Midbrain (tissue), 1 donor: ENCODE measurements at places on chromosomes 3 and 15.

DNA sequence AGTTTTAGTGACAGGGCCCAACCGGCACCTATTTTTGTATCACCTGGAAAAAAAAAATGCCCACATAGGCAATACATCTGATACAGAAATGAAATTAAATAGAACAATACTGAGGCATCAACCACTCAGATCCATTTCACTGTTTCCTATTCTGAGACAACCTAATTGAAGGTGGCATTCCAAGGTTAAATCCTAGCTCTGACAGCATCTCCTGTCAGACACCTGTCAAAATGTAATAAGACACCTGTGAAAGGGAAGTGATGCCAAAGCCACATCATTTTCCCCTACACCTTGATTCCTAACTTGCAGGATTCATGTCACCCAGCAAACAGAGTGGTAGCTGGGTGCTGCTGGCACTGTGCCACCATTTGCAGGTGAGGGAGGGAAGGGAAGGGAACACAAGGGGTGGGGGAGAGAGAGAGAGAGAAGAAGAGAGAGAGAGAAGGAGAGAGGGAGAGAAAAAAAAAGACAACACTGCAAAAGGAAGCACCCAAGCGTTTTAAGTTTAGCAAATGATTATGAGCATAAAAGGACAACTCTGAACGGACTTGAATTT, 1044.6 kb upstream of the CFAP20DC start:
- DNase-seq: no peak

GRCh38 chr3:147812186-147812911, 403.2 kb downstream of the ZIC1 start:
- no peak for DNase-seq

DNA sequence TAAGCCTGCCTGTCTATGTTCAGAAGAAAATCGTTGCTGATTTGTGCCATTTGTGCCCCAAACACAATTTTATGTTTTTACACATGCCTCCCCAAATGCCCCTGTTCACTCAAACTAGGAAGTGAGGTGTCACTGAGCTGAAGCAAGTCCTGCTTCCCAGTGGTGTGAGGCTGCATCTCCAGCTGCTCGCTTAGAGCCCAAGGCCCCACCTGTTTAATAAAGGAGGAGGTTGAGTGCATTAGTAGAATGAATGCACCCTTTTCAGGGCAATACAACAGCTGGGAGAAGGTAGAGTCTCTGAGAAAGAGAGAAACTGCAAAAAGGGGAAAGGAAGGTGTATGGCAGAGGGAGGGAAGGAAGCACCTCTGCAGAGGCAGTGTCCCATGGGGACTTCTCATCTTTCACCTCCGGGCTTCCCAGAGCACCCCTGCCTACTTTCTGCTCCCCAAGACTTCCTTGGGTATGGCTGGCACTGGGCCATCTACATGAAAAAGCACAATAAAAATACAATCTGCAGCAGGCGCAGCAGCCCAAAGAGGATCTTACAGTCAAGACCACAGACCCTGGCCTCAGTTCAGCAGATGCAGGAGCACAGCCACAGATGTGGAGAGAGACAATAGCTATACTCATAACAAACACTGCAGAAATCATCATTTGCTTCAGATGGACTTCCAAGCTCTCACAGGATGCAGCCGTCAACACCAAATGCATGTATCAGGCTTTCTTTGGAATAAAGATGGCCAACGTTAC, 165.9 kb downstream of the POLR2M start:
- no peak for DNase-seq

DNA sequence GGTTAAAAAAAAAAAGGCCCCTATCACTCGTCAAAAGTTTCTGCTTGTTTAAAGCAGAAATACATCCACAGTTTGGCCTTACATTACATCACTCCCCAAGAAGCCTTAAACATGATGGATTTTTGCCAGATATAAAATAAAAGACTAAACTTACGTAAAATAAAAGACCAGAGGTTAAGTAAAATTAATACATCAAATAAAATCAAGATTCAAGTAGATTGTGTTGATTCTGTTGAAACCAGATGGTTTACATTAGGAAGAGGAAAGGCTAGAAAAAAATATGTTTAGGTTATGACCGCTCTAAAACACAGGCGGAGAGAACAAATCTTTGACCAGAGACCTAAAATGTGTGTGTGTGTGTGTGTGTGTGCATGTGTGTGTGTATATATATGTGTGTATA, 104.1 kb downstream of the DUT start:
- no peak for DNase-seq

- DNase-seq: no peak
These were observed 480.1 kb downstream of the FOXP1 start for GRCh38 chr3:71103430-71103921.

- DNase-seq: no peak
These were observed 631 bp downstream of the UBR1 start for GRCh38 chr15:43105077-43105736.

DNA sequence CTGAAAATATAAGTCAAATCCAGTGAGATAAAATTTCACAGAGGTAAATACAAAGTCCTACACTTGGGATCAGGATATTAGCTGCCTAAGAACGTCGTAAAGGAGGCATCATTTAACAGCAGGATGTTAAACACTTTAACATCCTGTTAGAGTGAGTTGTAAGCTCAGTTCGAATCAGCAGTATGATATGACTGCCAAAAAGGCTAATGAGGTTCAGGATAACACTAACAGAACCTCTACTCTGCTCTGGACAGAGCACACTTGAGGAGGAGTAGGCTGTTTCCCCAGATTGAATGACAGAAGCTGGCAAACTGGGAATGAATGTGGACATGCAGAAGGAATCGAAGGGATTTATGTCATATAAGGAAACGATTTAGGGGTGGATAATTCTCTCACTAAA, 227.1 kb upstream of the CD96 start:
- DNase-seq: no peak

DNA sequence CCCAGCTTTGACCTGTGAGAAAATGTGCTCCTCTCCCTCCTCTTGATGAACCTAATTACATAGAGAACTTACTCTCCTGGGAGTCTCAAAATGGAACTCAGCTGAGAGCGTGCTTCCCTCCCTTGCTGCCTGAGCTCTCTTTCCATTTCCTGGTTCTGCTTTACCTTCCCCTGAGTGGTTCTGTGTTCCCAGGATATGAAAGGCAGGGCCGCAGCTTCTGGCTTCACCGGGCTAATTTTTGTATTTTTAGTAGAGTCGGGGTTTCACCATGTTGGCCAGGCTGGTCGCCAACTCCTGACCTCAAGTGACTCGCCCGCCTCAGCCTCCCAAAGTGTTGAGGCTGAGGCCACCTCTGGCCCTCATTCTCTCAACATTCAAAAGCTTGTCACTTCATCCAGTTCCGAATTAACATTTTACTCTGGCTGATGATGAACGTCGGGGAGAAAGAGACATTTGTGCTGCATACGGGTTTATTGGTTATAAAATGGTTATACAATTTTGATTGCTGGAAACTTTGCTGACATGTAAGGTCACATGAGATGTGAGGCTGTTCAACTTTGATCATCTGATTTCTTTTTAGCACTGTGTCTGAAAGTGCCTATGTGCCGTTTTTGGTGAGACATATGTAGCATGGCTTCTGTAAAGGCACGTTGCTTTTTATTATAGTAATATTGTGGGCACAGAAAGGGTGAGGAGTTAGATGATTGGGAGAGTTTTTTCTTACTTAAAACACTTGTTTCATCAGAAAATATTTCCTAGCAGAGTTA, 6.6 kb downstream of the PLS1 start:
- DNase-seq: no peak

- DNase-seq: no peak
These were observed 613.3 kb upstream of the GOLIM4 start for GRCh38 chr3:168709073-168709472.

- DNase-seq: no peak
These were observed 21.2 kb downstream of the GRIP2 start for GRCh38 chr3:14518893-14519292.

GRCh38 chr15:62124973-62125303, 40.1 kb downstream of the C2CD4B start:
- no peak for DNase-seq
